Activated T-helper 2 cell treated with anti-CD3 and anti-CD28 coated beads, Interferon-gamma antibody, Interleukin-2, Interleukin-4, amounts not matched to agents 10 μg/mL and 5 μg/mL and 100 μg/mL, durations not matched to agents 14 hours and 24 hours and 36 hours (primary cell): ENCODE measurements at places on chromosomes 3 and 15.

DNA sequence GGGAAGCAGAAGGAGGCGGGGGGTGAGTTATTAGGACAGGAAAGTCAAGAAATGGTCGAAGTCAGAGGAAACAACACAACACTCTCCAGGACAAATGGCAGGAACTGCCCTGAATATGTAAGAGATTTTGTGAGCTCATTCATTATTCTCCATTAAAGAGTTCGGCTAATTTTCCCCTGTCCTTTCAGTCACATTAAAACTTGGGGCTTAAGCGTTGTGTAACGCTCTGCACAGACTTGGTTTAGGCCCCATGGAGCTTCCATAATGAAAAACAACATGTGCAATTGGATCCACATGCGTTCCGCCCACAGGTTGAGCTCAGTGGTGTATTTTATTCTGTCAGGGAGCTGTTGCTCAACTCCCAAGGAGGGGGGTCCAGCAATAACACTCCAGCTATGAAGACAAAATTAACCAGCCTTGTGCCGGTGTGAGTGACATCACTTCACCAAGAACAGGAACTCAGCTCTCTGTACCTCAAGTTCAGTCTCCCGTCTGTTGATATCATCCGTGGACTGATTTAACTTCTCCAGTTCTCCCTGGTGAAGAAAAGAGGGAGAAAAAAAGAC, 2.3 kb downstream of the SH3BP5 start:
- no peak for DNase-seq

- no peak for DNase-seq
Measured at GRCh38 chr3:50612234-50612882, 784 bp upstream of the CISH start.

DNA sequence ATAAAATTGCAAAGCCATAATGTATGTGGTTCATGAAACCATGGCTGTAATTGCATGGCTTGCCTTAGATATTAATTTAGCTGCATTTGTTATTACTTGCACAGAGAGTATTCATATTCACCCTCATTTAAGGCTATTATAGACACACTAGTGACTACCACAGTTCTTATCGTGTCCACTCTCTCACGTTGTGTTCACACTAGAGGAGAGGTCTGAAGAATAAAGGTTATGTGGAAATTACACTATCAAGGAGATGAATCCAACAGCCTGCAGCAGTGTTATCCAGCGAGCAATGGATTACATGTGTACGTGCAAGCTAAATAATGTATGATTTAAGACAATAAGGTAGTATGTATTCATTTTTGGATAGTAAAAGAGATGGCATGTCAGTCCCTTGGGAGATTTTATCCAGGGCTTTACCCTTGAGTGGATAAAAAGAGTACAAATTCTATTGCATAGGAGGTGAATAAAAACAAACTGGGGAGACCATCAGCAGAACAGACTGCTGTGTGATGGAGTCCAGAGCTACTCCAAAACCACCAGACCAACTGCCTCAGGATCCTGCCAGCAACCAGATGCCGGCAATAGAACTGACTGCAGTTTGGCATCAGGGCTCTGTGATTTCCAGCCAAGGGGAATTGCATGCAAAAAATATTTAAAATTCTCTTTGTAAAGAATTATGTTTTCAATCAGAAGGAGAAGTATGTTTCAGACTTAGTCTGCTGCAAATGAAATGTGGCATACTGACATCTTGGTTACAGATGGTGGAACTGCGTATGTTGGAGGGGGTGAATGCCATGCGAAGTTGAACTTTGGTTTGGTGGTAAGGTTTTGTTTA, 146.6 kb downstream of the RBMS3 start:
- DNase-seq, result no peak

- no peak for DNase-seq
Measured at GRCh38 chr3:58256511-58256910, 18.9 kb downstream of the ABHD6 start.

DNA sequence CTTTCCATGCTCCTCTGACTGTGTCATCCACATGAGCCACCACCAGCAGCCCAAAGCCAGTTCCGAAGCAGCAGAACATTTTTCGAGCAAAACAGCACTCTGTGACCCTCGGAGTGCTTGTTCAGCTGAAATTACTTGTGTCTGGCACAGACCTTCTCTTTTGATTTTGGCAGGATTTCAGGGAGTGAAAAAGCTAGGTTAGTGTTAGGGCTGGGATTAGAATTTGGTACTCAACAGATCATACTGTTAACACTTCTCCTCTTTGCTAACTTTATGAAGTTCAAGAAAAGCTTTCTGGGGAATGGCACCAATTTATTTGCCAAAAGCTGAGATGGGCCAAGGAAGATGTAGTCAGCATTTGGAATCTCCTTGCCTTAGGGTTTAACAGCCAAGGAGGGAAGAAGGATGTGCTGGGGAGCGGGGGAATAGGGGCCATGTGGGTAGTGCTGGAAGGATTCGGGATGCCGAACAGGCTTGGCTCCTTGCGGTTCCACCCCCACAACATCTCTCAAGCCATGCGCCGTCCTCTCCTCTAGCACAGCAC, 55.1 kb upstream of the TRA2B start:
- DNase-seq, result no peak

DNA sequence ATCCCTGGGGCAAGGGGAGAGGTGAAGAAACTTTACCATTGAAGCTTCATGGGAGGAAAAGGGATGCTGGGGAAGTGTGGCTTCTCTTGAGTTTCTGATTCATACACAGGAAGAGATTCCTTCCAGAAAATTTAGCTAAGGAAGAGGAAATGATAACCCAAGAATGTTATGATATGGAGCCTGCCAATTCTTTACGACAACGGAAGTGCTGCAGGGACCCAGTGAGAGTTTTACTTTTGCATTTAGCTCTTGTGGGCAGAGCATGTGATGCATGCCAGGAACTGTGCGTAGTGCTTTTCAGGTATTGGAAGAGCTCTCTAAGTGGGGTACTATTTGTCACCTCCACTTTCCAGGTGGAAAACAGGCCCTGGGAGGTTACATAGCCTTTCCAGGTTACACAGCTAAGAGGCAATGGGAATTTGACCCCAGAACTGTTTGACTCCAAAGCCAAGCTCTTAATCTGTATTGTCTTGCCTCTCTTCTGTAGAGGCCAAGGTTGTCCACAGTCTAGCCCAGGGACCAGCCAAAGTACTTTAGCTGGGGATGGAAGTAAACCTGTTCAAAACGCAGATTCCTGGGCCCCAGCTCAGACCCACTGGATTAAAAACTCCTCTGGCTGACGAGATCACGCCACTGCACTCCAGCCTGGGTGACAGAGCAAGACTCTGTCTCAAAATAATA, 23.0 kb downstream of the CMTM7 start:
- DNase-seq, result peak; percentile 43

- no peak for DNase-seq
Measured at GRCh38 chr3:170752571-170753155, 117.3 kb downstream of the RPL22L1 start.

DNA sequence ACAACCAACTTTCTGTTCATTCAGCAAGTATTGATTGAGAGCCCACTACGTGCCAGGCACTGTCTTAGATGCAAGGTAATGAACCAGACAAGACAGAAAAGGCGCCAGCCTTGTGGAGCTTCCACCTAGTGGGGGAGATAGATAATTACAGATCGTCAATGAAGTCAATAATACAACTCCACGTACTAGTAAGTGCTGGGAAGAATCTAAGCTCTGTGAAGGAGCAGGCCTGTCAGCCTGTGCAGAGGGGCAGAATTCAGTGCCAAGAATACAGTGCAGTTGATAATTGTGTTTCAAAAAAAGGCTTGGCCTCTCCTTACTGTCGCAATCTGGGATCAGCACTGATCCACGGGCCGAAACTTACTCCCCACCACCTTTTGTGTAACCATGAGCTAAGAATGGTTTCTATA, 186.3 kb downstream of the FEZF2 start:
- DNase-seq, result no peak

DNA sequence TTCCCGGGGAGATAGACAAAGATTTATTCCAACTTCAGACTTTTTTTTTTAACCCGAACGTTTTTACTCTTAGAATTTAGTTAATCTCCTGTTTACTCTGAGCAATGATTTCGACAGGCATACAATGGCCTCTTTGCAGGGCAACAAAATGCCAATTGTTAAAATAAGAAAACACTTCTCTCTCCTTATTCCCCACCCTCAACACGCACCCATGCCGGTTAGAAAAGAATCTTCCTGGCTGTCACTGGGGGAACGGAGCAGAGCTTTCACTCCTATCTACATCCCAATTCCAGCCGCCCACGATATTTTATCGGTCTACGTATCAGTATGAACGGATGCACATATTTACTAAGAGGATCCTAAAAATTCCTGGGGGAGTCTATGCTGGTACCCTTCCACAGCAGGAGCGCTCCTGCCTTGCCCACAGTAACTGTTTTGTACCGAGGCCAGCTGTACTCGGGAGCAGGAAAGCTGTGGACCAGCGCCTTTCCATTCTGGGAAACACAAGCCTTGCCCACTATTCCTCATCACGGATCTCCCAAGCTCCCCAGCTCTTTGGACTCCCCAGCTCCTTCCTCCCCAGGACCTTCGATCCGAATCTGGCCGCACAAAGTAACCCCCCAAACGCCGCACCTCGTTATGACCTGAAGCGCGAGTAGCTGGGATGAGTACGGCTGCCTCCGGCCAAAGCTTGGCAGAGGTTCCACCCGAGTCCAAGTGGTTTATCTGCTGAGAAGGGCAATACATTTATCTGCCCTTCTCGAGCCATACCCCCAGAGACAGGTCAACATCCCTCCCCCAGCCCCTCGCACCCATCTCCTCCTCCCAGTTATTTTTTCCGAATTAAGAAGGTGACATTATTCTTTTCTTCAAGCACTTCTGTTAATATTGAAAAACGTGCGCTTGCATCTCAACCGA, 2.2 kb upstream of the FOXB1 start:
- DNase-seq, result no peak

GRCh38 chr3:127549826-127550467, 40.6 kb downstream of the TPRA1 start:
- no peak for DNase-seq

DNA sequence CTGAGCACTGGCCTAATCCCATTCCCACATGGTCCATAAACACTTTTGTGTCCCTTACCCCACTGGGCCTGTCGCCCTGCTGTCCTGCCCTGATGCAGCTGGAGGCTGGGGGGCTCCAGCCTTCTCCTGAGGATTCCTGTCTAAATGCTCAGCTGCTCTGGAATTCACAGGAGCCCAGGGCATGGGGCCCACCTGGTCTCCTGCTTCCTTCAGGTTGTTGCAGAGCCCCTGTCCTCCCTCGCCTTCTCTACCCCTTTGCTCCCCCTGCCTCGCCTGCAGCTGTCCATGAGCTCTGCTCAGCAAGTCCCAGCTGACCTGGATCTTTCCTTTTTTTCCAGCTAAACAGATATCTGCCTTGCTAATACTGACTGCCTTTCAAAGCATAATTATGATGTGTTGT, 286.9 kb downstream of the XXYLT1 start:
- DNase-seq, result no peak

- DNase-seq, result peak; percentile 10
Measured at GRCh38 chr3:41200669-41201021, 1.3 kb downstream of the CTNNB1 start.

GRCh38 chr15:39925112-39925842, 5.2 kb upstream of the GPR176 start:
- no peak for DNase-seq

GRCh38 chr3:61520966-61521628, 40.3 kb upstream of the PTPRG start:
- peak; percentile 37 for DNase-seq

- DNase-seq, result no peak
Measured at GRCh38 chr15:60392986-60393790, 4.6 kb downstream of the ANXA2 start.

- no peak for DNase-seq
Measured at GRCh38 chr3:71187715-71188114, 395.8 kb downstream of the FOXP1 start.

DNA sequence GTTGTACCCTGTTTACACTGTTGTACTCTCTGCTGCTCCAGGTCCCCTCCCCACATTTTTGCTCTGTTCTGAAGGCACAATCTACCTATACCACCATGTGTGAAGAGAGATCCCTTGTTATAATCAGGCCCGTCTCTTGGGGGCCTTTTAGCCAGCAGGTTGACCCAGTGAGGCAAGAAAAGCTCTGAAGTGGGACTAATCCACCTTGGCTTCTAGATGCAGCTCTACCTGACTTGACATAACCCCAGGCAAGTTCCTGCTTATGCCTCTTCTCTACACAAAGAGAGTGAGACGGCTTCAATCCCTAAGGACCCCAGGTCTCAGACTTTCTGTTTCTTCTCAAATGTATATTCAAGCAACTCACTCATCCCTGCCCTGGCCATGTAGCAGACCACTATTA, 56.9 kb upstream of the MANF start:
- no peak for DNase-seq

GRCh38 chr3:71202848-71203533, 380.5 kb downstream of the FOXP1 start:
- DNase-seq, result no peak

GRCh38 chr3:46488735-46489361, 8.9 kb upstream of the RTP3 start:
- DNase-seq, result peak; percentile 88

- DNase-seq, result no peak
Measured at GRCh38 chr3:170419557-170420087, 954 bp downstream of the CLDN11 start.

- DNase-seq, result no peak
Measured at GRCh38 chr3:132211896-132212295, 105.3 kb upstream of the ACP3 start.
